ENCODE measurements at places on chromosomes 12 and 14.
A peak's percentile ranks its signal among the peaks of the same experiment; 100 is the strongest.

GRCh38 chr12:113070117-113070906 is 13.8 kb downstream of the DTX1 start:
- DNase-seq = no peak

DNA sequence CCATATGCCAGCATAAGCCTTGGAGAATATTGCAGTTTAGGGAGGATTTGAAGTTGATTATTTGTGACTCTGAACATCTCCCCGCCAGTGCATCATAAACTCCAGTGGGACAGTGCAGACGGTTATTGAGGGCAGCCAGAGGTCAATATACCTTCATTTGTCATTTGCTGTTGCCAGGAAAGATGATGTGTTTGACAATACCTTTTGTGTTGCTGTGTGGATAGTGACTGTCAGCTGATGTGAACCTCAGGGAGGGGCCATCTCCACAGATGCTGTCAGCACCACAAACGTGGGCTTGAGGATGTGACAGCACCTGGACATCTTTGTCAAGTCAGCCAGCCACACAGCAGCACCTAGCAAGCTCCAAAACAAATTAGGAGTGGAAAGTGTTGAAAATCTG is 11.5 kb downstream of the CCDC198 start:
- no peak for DNase-seq

GRCh38 chr12:27987331-27987730 is 14.8 kb upstream of the PTHLH start:
- DNase-seq = no peak

- no peak for DNase-seq
Measured at GRCh38 chr12:111295176-111295575, 73.7 kb downstream of the PHETA1 start.

- DNase-seq = peak; percentile 59
Measured at GRCh38 chr14:89773644-89774316, 180.8 kb downstream of the EFCAB11 start.

Data from tongue (tissue), 3 donors.